H9 (cell line): ENCODE measurements at places on chromosomes 1 and 21. TPM values are rescaled to one million over a fixed set of nuclear protein-coding genes. Genes with fewer than 3 reads are reported as not detected.

NBPF10 gene
- 0.35 and 0.50 TPM in 2 replicates for total RNA-seq

AGT gene
- total RNA-seq = not detected in 2 replicates

ZMYM1 gene
- 29.0 and 29.4 TPM in 2 replicates for total RNA-seq

GRCh38 chr1:204294357-204294756, 65.4 kb downstream of the PLEKHA6 start:
- no peak for DNase-seq

- no peak for DNase-seq
Observed at GRCh38 chr1:71339238-71339637, 258.4 kb upstream of the ZRANB2 start.
